Right forelimb (tissue), 1 donor: ENCODE measurements at places on chromosomes 13 and 19.

GRCh38 chr13:77565635-77566034 lies 30.1 kb downstream of the SCEL start:
- DNase-seq, result no peak

DNA sequence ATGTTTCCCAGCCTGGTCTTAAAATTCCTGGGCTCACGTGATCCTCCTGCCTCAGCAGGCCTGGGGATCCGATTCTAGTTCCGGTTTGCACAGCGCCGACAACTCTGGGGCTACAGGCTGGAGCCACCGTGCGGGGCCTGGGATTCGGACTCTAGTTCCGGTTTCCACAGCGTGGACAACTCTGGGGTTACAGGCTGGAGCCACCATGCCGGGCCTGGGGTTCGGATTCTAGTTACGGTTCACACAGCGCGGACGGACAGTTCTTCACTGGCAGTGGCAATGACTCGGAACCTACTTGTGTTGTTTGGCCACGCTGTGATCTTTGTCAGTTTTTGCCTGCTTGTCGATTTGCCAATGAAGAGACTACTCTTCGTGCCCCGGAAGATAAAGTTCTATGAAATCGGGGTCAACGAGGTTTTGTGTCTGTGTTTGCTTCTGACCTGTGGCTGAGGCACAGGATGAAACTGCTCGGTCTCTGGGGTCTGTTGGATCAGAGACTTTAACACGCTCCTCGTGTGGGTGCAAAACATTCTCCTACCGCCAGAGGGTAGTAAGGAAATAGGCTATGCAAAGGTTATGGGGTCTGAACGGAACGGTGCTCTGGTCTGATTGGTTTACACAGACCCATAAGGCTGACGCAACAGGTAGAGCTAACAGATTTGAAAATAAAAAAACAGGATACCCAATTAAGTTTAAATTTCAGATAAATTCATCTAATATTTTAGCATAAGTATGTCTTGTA lies 12.1 kb upstream of the ZSCAN1 start:
- DNase-seq, result peak; percentile 67

DNA sequence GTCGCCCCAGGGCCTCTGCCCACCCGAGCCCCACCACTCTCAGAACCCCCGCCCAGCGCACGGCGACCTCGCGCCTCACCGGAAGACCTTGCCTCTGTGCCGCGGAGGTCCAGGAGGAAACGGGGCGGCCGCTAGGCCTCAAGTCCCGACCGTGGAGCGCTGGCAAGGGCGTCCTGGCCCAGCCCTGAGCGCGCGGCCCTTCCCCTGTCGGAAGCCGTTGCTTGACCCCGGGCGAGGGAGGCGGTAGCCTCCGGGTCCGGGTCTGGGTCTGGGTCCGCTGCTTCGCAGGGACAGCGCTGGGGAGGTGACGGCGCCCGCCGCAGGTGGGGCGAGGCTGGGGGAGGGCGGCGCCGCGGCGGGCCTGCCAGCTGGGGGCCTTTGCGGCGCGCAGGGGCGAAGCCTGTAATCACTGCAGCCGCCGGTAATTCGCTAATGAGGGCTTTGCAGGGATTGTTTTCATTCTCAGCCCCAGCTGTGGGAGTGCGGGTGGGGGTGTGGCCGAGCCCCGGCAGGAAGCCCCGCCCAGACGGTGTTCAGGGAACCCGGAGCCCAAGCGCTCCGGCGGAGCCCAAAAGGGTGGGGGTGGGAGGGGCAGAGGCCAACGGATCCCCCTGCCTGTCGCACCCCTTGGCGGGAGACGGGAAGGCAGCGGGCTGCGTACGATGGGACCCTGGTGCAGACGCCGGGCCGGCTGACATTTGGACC lies 8.6 kb downstream of the C19orf25 start:
- DNase-seq, result no peak

- peak; percentile 47 for DNase-seq
Measured at GRCh38 chr19:5693195-5694166, 3.4 kb downstream of the RPL36 start.

DNA sequence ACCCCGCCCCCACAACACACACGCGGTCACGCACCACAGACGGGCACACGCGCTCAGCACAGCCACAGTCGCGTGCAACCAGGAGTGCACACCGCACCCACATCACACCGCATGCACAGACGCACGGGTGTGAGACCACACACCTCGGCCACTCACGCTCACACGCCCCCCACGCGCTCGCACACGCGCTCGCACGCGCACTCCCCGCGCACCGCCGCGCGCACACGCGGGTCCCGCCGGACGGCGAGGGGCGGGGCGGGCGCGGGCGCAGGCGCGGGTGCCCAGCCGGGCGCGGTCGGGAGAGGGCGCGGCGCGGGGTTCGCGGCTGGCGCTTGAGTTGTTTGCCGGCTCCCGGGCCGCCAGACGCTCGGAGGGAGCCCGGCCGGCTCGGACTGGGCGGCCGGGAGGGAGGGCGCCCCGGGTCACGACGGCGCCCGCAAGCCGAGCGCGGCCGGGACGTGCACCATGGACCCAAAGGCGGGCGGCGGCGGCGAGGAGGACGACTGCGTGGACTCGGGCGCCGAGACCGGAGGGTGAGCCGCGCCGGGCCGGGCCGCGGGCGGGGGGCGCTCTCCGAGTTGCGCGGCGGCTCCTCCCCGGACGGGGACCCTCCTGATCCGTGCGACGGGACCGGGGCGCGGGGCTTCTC lies at the start of gene FAM124A:
TSS of gene FAM124A (plus strand) at position 362 of the 649 bp plus-strand sequence. CDS start at position 466, 104 bp downstream.
- peak; percentile 69 for DNase-seq

DNA sequence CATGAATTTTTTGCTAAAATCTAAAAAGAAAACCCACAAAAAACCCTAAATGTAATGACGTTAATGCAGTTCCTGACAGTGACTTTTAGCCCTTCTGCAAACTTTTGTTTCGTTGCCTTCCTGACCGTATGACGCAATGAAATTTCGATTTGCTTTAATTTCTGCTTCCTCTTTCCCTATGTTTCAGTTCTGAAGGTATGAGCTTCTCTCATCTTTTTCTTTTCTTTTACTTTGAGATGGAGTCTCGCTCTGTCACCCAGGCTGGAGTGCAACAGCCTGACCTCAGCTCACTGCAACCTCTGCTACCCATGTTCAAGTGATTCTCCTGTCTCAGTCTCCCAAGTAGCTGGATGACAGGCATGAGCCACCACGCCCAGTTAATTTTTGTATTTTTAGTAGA lies 6.1 kb upstream of the LILRA5 start:
- DNase-seq, result no peak

- DNase-seq, result no peak
Measured at GRCh38 chr13:91331047-91331915, 16.2 kb upstream of the MIR17HG start.

GRCh38 chr13:64912141-64912540 lies 2318.0 kb downstream of the PCDH9 start:
- DNase-seq, result no peak

DNA sequence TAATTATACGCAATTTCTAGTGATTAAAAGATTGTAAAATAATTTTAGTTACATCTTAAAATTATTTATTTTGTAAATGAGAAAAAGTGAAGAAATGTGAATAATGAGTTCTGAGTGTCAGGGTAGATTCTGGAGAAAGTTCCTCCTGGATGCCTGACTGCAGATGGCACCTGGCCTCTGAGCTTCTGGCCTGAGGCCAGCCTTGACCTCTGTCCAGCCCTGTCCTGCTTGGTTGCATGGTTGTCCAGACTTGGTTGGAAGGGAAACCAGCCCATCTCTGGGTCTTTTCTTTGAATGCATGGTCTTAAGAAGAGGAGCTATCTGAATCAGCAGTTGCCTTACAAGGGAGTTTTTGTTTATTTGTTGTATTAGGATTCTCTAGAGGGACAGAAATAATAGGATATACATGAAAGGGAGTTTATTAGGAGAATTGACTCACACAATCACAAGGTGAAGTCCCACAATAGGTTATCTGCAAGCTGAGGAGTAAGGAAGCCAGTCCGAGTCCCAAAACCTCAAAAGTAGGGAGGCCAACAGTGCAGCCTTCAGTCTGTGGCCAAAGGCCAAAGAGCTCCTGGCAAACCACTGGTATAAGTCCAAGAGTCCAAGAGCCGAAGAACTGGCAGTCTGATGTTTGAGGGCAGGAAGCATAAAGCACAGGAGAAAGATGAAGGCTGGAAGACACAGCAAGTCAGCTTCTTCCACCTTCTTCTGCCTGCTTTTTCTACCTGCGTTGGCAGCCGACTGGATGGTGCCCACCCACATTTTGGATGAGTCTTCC lies 385.8 kb downstream of the ZNF536 start:
- no peak for DNase-seq

GRCh38 chr19:49710372-49710951 lies 19.5 kb downstream of the CPT1C start:
- no peak for DNase-seq

DNA sequence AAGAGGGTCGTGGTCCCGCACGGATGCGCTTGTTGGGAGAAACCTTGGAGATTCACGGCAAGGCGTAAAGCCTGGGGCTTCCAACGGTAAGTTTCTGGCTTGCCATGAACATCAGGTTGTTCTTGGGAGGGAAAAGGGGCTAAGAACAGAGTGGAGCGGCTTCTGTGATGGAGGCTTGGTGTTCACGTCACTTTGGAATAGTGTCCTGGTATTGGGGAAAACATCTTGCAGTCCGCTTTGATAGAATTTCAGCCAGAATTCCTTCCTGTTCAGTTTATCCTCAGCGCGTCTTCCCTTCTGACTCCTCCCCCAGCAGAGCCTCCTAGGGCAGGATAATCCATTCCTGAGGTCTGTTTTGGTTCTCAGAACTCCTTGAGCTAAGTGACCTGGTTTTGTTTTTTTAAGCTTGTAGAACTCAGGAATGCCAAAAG lies 2.0 kb downstream of the KCTD15 start:
- DNase-seq, result no peak

DNA sequence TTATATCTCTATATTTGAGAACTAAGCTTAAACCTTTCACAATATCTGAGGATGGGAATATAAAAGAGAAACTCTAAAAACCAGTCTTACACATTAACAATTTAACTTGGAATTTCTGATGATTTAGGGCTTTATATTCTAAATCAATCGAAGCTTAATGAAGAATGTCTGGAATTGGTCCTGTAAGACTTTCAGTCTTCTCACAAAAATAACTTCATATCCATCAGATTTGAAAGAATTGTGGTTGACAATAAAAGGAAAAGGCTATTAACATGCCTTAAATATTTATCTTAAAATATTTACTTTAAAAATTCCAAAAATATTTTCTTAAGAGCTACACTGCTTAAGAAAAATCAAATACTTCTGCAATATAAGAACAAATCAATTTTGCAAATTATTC lies 27.3 kb downstream of the MYCBP2 start:
- DNase-seq, result no peak

DNA sequence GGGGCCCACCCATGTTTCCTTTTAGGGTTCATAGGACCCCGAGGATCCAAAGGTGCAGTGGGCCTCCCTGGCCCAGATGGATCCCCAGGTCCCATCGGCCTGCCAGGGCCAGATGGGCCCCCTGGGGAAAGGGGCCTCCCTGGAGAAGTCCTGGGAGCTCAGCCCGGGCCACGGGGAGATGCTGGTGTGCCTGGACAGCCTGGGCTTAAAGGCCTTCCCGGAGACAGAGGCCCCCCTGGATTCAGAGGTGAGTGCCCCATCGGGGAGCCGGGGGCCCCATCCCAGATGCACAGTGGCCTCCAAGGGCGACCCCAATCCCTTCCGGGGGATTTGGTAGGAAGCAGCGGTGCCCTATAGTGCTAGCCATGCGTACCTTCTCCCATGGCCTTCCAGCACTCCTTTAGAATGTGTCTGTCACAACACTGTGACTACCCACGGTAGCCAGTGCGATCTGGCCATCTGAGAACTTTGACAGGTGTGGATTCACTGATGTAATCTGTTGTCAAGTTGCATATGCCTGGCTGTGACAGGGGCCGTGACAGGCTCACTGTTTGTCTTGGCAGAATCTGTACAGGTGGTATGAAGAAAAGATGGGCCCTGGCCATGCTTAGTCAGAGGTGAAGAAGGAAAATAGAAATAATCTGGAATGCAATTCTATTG lies 88.5 kb downstream of the RAB20 start:
- no peak for DNase-seq

- DNase-seq, result no peak
Measured at GRCh38 chr13:77737583-77738200, 40.2 kb downstream of the SLAIN1 start.

- DNase-seq, result no peak
Measured at GRCh38 chr13:70623239-70623638, 515.0 kb upstream of the KLHL1 start.

DNA sequence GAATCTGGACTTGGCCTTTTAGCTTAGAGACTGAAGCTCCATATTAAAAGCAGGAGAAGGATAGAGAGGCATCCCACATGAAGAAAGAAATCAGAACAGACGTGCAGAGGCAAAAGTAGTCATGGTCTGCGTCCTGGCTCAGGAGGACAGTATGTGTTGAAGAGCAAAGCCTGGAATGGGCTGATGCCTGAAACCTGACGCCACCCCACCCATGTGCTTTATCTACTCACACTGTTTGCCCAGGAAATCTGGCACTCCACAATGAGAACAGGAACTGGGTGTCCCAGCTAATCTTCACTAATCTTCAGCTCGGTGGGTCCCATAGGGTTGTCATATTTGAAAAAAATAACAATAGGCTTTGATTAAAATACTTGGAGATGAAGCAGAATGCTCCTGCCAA lies 549.0 kb upstream of the GPC6 start:
- DNase-seq, result no peak

DNA sequence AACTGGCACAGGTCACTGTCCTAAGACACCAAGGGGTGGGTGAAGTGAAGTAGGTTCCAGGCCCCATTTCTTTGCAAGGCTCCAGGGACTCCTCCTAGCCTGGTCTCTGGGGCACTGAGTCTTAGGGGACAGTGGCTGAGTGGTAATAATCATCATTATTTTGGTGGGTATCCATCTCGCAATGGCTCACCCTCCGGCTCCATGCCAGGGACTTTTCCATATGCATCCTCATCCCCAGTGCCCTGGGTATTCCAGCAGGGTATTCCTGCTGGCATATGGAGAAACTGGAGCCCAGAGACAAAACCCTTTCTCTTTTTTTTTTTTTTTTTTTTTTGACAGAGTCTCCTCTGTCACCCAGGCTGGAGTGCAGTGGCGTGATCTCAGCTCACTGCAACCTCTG lies 2.5 kb downstream of the PDE4A start:
- DNase-seq, result no peak

- DNase-seq, result no peak
Measured at GRCh38 chr19:14772467-14772866, 5.9 kb downstream of the ADGRE2 start.

DNA sequence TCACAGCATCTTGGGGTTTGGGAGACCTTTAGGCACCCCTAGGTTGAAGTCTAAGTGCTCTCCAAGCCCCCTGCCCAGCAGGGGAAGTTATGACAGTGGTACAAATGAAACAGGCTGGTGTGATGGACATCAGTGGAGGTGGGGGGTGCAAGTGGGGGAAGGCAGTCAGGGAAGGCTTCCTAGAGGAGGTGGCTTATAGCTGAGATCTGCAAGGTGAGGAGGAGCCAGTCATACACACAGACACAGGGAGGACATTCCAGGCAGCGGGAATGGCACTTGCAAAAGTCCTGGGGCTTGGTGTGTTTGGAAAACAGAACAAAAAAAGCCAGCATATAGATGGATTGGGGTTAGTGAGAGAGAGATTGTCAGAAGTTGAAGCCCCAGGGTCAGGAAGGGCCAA lies 11.6 kb downstream of the HSH2D start:
- no peak for DNase-seq

- no peak for DNase-seq
Measured at GRCh38 chr19:51025401-51025800, 1.0 kb downstream of the KLK11 start.

- DNase-seq, result no peak
Measured at GRCh38 chr13:33466262-33466661, 180.7 kb upstream of the STARD13 start.
